Kidney capillary endothelial cell (primary cell): ENCODE measurements at places on chromosomes 6 and 20.

DNA sequence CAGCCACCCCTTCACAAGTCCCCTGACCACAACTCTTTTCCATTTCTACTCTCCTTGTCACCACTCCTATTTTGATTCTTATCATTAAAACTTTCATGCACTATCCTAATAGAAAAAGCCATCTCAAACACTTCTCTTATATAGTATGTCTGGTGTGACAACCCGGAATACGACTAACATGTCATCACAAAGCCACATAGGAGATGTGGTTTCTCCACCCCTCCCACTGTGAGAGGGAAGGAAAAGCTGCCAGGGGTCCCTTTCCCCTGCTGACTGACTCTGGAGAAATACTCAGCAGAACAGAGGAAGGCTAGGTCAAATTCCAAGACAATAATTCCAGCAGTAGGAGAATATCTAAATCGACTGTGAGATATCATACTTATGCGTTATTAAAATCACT is 193.0 kb upstream of the KCNK16 start:
- no peak for DNase-seq

DNA sequence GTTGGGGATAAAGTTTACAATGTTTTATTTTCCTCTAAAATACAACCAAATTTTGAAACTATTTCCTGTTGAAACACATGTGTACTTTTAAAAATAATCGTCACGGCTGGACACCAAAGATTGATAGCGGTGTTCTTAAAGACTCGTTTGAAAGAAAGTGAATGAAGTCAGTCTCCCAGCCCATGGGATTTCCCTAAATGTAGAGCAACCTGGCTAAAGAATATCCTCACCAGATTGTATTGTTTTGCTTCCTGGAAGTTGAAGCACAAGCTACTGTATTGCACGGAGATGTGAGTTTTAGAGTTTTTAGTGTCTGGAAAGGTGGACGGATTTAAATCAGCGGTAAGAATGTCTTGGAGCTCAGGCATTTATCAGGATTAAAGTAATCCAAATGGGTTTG is 189.5 kb downstream of the THBS2 start:
- no peak for DNase-seq

GRCh38 chr6:158168040-158168289 is at the start of gene SERAC1:
Gene SERAC1, minus strand, starts transcription at chr6:158168262. Its CDS starts 9,899 bp downstream, at chr6:158158363.
- DNase-seq = no peak

- no peak for DNase-seq
These were observed 42.2 kb downstream of the GNAS-AS1 start for GRCh38 chr20:58808271-58809046.

- no peak for DNase-seq
These were observed 47.6 kb upstream of the MYL9 start for GRCh38 chr20:36493801-36494114.

- no peak for DNase-seq
These were observed 453.0 kb upstream of the SULF2 start for GRCh38 chr20:48238326-48238725.

DNA sequence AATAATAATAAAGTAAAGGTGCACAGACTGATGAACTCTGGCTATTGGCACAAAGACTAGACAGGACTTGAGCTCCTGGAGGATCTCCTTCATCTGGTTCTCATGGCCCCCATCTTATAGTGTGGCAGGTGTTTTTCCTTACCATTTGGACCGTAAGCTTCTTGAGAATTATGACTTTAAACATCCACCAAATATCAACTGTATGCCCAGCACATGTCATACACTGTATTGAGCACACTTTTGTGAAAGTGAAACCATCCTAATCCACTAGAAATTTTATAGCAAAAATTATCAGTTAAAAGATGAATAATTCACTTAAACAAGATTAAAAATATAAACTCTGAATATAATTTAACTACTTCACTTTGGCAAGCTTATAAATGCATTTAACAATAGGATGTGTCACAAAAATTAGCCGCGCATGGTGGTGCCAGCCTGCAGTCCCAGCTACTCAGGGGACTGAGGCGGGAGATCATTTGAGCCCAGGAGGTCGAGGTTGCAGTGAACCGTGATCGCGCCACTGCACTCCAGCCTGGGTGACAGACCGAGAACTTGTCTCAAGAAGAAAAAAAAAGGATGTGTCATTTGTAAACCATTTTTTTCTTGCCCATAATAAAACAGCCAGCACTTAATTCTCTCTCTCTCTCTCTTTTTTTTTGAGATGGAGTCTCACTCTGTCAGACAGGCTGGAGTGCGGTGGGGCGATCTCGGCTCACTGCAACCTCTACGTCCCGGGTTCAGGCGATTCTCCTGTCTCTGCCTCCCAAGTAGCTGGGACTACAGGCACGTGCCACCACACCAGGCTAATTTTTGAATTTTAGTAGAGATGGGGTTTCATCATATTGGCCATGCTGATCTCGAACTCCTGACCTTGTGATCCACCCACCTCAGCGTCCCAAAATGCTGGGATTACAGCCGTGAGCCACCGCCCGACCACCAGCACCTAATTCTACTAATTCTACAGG is 9.1 kb downstream of the HIVEP2 start:
- no peak for DNase-seq

DNA sequence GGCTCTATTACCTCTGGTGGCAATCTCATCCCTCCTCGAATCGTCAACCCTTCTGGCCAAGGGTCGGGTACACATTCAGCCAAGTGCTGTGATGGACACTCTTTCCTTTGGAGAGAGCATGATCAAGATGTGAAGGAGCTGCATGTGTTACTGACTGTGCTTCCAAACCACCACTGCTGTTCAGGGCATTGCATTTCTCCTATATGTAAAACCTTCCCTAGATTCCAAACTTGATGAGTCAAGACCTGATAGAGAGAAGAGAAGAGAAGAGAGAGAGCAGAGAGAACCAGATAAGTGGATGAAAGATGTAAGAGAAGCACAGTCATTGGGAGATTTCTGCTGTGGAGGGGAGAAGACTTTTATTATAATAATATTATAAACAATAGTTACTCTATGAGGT is 162.2 kb downstream of the KCNQ5 start:
- no peak for DNase-seq

DNA sequence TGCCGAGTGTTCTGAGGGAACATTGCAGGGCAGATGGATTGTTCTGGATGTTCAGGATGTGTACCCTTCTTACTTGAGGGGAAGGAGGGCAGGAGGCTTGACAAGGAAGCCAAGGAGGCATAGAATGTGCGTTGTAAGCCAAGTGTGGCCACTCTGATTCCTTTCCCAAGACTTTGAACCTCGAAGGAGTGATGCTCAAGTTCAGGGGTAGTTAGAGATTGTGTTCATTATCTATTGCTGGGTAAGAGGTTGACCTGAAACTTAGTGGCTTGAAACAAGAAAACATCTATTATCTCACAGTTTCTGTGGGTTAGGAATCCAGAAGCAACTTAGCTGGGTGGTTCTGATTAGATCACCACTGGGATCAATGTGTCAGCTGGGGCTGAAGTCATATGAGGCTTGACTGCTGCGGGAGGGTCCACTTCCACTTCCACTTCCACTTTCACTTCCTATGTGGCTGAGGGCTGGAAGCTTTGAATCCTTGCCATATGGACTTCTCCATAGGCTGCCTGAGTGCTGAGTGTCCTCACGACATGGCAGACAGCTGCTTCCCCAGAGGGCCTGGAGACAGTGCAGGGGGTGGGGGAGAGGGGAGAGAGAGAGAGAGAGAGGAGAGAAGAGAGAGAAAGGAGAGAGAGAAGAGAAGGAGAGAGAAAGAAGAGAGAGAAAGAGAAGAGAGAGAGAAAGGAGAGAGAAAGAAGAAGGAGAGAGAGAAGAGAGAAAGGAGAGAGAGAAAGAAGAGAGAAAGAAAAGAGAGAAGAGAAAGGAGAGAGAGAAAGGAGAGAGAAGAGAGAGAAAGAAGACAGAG is 6.9 kb upstream of the CD40 start:
- no peak for DNase-seq

DNA sequence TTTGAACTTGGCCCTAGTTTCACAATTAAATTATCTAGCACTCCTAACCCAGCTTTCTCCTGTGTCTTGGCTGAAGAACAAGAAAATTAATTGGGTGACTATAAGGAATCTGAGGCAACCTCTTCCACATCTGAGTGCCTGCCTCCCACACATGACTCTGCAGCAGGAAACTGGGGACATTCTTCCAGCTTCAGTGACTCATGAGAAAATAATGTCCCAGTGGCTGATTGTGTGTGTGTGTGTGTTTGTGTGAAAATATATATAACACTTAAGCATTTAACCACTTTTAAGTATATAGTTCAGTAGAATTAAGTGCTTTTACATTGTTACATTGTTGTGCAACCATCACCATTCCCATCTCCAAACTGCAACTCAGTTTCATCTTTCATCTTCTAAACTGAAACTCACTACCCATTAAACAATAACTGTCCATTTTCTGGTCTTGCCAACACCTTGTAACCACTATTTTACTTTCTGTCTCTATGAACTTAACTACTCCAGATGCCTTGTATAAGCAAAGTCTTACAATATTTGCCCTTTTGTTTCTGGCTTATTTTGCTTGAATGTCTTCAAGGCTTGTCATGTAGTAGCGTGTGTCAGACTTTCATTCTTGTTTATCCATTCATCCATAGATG is 8.7 kb downstream of the TRIM38 start:
- peak; percentile 94 for DNase-seq

- DNase-seq = no peak
These were observed 211.4 kb upstream of the TSHZ2 start for GRCh38 chr20:52760791-52761190.

GRCh38 chr6:16854986-16855385 is 93.7 kb upstream of the ATXN1 start:
- DNase-seq = no peak

- no peak for DNase-seq
These were observed 51.1 kb downstream of the MYO6 start for GRCh38 chr6:75800133-75800532.

DNA sequence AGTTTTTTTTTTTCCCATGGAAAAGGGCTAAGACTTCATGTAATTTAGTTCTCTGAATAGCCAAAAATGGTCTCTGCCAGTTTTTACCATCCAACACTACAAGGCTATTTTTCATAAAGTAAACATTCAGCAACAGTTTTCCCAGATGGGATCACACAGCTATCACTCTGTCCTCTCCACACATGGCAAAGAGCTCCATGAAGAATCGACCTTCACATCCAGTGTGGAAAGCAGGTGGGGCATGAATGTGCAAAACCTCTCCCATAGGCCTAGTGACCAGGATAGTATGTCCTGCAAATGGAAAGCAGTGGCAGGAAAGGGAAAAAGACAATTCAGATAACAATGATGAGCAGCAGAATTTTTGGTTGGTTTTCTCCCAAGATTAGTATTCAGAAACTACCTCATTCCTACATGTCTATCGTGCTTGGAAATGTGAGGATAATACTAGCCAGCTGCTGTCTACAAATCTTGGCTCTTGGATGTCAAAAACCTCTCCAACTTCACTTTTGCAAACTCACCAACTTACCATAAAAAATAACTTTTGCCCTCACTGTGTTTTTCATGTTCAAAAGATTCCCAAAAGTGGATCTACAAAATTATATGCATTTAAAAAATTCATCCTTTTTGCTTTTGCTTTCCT is 159.7 kb upstream of the MCHR2 start:
- DNase-seq = no peak

DNA sequence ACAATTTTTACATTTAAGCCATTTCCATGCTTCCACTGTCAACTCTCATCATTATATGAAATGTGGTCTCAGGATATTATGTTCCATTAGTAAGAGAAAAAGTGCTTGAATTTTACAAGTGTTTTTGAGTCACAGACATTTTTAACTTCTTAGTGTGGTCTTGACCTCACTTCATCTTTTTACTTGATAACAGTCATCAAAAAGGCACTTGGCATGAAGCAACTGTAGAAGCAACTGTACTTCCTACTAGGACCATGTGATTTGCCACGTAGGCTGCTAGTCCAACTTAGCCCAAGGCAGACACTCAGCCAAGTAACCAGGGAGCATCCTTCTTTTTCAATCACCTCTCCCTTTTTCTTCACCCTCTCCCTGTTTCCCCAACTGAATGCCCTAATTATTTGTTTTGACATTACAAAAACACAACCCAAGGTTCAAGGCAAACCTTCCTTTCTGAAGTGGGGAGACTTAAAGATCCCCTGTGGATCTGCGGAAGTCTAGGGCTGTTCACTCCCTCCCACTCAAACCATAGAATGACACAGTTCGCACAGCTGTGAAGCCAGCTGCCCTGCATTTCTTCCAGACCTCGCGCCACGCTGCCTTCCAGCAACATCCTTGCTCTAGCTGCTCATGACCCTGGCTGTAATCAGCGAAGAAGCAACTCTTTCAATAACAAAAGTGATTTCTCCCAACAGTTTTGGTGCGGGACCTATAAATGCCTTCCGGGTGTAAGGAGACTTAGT is 45.0 kb downstream of the PHACTR1 start:
- DNase-seq = no peak

DNA sequence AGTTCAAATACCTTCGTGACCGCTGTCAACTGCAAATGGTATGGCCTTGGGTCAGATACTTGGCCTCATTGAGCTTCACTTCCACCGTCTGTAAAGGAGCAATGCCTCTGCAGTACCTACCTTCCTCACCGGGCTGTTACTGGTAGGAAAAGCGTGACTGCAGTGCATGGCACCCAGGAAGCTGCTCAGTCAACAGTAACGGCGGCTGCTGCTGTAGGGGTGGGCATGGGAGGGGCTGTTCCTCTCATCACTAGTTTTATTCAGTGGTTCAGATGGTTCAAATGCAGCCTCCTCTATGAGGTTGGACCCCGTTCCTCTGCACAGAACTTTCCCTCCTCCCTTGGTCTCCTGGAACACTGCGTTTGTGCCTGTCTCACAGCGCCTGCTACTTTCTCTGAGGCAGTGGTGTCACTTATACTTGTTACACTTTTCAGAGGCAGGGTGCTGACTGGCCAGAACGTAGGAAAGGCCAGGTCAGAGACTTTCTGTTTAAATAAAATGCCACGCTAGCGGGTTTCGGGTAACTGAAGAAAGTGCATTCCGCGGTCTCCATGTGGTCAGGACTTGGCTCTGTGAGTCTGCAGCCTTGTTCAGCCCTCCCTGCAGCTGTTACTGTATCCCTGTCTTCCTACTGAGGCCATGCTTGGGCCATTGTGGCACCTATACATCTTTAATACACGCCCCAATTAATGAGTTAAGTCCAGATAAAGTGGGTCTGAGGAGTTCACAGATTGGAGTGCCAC is 279.6 kb downstream of the NRN1 start:
- no peak for DNase-seq

DNA sequence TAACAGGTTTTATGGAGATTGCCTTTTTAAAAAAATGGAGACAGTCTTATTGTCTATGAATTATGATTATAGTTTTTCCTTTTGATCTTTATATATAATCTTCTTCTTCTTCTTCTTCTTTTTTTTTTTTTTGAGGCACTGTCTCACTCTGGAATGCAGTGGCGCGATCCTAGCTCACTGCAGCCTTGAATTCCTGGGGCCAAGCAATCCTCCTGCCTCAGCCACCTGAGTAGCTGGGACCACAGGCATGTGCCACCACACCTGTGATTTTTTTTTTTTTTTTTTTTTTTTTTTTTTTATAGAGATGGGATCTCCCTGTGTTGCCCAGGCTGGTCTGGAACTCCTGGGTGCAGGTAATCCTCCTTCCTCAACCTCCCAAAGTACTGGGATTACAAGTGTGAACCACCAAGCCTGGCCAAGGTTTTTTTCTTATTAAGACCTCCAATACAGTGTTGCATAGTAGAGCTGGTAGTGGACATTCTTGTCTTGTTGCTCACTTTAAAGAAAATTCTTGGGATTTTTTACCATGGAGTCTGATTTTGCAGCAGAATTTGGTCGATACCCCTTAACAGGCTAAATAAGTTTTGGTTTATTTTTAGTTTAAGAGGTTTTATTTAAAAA is 46.5 kb downstream of the STK4 start:
- no peak for DNase-seq

- DNase-seq = no peak
These were observed 605.1 kb upstream of the ID4 start for GRCh38 chr6:19231878-19232561.

- DNase-seq = no peak
These were observed 47.2 kb downstream of the SLC9A8 start for GRCh38 chr20:49859807-49860206.

- no peak for DNase-seq
These were observed 15.5 kb downstream of the TPD52L1 start for GRCh38 chr6:125169058-125169457.
